NCI-H1048 (cell line): ENCODE measurements at places on chromosomes 7 and 10.

GRCh38 chr7:47625861-47626715 is 44.2 kb upstream of the TNS3 start:
- no peak for DNase-seq

DNA sequence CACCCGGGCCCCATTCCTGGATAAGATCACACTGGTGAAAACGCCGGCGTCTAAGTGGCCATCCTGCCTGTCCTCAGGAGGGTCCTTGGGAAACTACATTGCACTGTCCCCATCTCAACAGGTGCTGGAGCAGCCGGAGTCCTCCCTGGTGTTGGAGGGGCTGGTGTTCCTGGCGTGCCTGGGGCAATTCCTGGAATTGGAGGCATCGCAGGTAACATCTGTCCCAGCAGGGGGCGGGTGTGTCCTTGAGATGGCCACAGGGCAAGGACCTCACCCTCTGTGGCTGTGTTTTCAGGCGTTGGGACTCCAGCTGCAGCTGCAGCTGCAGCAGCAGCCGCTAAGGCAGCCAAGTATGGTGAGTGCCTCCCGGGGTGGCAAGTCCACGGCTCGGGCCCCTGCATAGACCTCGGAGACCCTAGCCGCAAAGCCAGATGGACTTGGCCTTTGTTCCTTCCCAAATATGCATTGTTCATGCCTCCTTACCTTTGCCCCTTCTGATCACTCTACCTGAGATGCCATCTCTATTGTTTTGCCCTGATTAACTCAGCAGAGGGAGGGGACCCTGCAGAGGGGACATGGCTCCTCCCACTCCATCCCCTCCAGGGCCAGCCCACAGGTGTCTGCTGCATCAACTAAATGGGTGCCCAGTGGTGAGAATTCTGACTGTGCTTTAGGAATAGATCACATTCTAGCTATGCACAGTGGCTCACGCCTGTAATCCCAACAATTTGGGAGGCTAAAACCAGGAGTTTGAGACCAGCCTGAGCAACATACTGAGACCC is 23.8 kb downstream of the ELN start:
- no peak for DNase-seq

DNA sequence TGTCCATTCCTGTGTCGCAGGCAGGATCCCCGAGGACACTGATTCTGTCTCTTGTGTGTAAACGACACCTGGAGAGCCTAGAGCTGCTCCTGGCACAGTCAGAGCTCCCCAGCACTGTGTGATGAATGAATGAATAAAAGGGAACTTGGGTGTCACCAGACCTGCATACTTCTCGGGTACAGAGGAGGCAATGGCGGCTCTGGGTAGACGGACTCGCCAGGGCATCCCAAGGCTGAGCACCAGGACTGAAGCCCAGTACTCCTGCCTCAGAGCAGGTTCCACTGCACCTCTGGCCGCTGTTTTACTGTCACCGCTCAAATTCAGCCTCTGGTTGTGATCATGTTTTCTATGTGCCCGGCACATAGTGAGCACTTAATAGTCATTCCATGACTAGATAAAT is 255.8 kb downstream of the GLRX3 start:
- no peak for DNase-seq

- no peak for DNase-seq
Measured at GRCh38 chr7:39217783-39218182, 240.1 kb downstream of the POU6F2 start.

GRCh38 chr7:53398566-53398965 is 363.1 kb downstream of the POM121L12 start:
- DNase-seq: no peak

GRCh38 chr7:105799677-105800076 is 76.7 kb downstream of the ATXN7L1 start:
- DNase-seq: no peak

DNA sequence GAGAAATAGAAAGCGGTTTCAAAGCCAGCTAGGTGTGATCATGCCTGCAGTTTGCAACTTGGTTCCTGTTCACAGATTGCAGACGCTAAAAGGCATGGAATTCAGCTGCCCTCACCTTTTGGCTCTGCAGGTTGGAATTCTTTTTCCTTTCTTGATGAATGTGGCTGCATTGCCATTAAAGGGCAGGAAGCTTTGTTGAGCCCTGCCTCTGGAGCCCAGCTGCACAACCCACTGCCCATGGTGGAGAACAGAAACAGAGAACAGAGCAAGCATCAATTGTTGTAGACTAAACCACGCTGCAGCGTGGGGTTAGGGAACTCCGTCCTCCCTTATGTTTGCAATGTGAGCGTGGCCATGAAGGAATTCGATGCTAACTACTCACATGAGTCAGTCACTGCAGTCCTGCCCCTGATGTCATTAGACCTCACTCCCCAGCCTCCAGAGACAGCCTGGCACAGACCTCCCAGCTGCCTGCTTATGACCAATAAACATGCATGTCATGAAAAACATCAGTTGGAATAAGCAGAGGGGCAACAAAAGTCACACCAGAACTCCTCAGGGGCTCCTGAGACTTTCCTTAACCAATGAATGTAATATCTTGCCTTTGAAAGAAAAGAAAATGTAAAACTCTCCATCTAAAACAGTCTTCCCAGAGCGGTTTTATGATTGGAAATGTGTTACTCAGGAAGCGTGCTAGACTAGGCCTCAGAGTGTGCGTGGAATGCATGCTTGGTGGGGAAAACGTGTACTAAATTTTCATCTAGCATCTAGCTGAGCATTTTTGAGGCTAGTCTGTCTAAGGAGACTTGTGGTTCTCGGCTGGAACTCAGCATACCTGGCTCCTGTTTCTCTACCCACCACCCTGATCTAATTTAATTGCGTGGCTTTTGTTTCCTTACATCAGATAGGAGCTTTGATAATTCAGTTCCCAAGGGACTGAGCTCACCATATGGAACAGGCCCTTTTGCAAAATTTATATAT is 232.2 kb downstream of the KIAA1217 start:
- no peak for DNase-seq

DNA sequence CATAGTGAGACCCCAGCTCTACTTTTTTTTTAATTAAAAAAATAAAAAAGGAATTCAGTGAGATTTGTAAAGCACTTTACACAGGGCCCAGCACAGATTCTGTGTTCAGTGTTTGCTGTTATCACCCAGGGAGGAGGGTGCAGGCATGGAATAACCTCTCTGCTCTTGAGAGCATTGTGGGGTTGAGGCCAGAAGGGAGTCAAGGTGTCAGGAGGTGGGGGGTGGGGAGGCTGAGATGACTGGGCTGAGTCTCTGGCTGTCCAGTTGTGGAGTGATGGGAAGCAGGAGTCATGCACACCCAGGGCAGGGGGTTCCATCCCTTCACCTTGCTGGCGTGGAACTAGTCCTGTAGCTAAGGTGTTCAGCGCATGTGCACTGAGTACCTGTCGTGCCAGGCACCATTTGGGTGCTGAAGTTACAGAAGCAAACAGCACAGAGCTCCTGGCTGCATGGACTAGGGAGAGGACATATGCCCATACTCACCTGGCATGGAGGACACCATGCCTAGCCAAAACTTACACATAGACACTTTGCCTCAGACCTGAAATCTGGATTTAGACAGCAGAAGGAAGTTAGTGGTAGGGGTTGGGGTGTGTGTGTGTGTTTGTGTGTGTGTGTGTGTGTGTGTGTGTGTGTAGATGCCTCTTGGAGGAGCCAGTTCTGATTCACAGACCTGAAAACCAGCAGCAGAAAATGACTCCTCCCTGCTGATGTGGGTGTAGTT is 69.2 kb upstream of the LRRC4 start:
- DNase-seq: no peak

- DNase-seq: no peak
Measured at GRCh38 chr7:141884539-141885225, 31.5 kb upstream of the OR9A4 start.

DNA sequence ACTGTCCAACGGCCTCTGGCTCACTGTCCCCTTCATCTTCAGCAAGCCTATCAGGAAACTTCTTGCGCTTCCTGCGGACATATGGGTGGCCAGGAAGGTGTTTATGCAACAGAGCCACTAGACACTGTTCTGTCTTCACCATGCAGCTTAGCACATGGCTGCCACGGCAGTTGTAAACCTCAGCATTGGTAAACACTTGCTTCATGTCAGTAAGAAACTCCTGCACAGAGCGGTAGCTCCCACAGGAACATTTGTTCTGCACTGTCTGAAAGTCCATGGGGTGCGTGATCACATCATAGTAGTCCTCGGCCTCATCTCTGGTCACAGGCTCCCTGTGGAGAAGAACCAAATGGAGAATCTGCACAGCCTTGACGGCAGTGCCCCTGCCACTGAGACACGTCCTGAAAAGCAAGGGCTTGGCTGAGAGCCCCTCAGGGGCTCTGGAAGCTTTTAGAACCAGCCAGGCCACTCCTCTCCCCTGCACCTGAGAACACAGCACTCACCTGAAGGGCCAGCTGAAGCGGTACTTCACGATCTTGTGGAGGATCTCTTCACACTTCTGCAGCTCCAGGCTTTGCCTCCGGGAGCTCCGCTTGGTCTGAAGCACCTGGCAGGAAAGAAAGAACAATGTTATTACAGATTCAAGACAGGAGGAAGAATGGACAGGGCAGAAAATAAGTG is 8.8 kb downstream of the FZD9 start:
- DNase-seq: no peak
